ENCODE measurements at places on chromosomes 7 and 10.

DNA sequence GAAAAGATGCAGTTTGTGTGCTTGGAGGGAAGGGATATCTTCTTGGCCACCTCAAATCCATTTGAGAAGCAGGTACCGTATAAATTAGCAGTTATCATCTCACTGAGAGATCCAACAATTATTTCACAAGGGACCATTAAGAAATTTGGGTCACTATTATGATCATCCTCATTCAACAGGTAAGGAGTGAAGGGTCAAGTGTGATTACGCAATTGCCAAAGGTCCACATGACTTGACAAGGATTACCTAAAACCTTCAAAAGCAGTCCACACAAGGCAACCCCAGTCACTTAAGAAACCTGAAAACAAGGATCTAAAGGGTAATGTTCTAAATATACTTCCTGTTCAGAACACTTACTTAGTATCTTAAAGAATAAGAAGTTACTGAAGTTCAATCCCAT, 27.4 kb downstream of the CCDC6 start:
- DNase-seq = no peak

- DNase-seq = no peak
Observed at GRCh38 chr10:3830946-3831345, 45.9 kb upstream of the KLF6 start.

GRCh38 chr7:99793443-99793842, 9.5 kb upstream of the CYP3A4 start:
- no peak for DNase-seq

- no peak for DNase-seq
Observed at GRCh38 chr7:151722533-151722932, 154.4 kb downstream of the PRKAG2 start.

DNA sequence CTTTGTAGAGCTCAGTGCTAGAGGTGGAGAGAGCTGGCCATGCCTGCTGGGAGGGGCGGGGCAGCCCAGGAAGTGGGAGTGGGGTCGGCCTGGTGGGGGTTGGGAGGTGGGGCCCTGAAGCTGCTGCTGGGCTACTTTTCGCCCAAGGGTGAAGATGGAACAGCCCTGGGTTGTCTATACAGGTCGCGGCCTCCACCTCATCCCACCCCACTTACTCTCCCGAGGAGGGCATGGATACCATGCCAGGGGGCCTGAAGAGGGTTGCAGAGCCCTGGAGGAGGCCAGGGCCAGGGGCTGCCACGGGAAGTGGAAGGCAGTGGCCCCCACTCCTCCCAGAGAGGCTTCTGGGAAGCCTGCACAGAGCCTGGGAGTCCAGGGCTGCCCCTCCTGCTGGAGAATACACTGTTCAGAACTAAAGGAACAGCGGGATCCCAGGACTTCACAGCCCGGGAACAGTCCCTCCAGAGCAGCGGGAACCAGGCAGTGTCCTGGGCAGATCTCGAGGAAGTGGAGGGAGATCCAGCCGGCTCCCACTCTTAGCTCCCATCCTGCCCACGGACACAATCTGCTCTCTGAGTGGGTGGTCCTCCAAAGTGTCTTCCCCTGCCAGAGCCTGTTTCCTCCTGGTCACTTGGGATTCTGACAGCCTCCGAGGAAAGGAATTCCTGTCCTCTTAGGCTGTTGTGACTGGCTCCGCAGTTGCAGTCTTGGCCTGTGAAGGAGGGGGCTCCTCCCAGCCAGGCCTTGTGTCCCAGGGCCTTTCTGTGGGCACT, 23.5 kb downstream of the MAT1A start:
- DNase-seq = no peak

DNA sequence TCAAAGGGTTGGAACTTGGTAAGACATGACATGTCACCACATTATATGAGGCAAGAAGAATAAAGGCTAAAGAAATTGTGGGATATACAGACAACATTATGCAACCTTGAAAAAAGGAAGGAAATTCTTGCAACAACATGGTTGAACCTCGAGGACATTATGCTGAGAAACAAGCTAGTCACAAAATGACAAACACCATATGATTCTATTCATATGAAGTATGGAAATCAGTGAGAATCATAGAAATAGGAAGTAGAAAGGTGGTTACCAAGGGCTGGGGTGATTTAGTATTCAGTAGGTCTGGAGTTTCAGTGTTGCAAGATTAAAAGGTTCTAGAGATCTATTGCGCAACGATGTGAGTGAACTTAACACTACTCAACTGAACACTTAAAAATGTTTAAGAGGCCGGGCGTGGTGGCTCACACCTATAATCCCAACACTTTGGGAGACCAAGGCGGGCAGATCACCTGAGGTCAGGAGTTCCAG, 126.9 kb upstream of the TBX20 start:
- no peak for DNase-seq

DNA sequence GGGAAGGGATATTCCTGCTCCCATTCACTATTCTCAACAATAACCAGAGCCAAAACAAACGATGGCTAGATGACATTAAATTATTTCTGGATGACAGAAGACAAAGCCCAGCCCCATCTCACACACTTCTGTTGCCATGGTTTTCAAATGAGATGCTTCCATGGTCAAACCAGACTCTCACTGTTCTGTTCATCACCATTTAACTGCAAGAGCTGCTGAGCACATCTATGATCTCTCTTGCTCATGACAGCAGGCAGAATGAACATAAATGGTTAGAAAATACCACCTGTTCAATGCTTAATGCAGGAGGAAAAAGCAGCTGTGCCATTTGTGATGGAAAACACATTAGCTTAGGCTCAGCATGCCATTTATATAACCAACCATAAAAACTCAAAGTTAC, 758.6 kb upstream of the ZWINT start:
- no peak for DNase-seq

DNA sequence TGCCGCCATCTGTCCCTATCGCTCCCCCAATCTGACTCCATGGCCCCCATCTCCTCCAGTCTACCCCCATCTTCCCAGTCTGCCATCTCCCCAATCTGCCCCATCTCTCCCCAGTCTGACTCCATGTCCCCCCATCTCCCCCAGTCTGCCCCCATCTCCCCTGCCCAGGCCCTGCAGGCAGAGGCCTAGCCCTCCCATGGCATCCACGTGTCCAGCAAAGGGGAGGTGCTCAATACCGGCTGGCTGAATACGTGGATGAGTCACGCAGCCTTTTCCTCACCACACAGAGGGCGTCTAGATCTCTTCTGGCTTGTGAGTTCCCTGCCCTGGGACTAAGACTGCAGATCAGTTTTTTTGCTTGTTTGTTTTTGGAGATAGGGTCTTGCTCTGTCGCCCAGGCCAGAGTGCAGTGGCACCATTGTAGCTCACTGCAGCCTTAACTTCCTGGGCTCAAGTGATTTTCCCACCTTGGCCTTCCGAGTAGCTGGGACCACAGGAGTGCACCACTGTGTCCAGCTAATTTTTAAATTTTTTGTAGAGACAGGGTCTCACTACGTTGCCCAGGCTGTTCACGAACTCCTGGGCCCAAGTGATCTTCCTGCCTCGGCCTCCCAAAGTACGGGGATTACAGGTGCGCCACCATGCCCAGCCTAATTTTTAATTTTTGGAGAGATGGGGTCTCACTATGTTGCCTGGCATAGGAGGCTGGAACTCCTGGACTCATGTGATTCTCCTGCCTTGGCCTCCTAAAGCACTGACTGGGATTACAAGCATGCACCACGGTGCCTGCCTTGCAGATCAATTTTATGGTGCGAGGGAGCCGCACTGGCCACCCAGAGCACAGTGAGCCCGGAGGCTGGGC, 15.3 kb upstream of the GPR146 start:
- DNase-seq = peak; percentile 60

DNA sequence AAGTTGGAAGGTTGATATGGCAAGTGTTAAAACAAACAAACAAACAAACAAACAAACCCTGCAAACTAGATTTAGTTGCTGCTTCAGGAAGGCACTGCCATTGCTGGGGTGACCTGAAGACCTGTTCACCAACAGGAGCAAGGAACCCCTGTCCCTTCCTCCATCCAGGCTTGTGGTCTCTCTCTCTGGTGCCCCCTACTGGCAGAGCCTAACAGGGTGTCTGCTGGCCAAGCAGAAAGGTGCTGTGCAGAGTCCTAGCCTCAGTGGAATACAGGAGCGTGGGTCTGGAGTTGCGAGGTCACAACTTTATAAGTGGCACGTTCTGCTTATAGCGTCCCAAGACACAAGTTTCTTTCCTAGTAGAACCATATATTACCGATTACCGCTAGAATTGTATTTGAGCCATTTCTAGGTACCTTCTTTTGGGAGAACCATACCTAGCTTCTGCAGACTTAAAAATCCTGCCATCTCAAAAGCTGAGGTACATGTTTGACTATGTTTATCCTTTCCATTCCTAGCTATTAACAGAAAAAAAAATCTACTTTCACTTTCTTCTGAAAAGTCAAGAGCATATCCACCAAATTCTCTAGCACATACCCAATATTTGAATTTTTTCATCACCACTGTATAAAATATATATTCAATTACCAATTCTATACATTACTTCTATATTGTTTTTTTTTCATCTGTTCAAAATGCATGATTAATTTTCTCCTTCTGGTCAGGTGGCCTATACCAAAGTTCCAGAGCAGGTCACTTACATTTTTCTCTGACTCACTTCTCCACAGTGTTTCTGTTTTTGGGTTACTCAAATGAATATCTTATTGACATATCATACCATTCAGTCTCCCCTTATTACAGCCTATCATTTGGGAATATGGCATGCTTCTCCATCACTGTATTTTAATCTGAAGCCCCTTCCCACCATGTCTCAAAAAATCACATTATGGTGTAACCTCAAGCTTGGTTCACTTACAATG, 29.1 kb upstream of the CALD1 start:
- peak; percentile 55 for DNase-seq

- DNase-seq = peak; percentile 27
Observed at GRCh38 chr7:44067064-44067951, 1.9 kb upstream of the PGAM2 start.

DNA sequence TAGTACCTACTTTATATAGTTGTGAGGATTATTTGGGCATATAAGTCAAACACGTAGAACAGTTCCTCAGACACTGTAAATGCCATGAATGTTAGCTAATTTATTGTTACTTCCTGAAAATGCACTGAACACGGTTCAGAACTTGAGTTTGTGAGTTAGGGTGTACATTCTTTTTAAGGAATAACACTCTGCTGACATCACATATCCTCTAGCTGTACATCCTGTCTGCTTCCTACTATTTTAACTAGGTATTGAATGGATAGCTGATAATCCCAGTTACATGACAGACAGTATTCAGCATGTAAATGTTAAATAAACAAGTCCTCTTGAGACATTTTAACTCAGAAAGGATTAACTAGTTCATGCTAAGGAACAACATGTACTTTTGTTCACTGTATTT, 16.0 kb downstream of the SAMD8 start:
- no peak for DNase-seq

DNA sequence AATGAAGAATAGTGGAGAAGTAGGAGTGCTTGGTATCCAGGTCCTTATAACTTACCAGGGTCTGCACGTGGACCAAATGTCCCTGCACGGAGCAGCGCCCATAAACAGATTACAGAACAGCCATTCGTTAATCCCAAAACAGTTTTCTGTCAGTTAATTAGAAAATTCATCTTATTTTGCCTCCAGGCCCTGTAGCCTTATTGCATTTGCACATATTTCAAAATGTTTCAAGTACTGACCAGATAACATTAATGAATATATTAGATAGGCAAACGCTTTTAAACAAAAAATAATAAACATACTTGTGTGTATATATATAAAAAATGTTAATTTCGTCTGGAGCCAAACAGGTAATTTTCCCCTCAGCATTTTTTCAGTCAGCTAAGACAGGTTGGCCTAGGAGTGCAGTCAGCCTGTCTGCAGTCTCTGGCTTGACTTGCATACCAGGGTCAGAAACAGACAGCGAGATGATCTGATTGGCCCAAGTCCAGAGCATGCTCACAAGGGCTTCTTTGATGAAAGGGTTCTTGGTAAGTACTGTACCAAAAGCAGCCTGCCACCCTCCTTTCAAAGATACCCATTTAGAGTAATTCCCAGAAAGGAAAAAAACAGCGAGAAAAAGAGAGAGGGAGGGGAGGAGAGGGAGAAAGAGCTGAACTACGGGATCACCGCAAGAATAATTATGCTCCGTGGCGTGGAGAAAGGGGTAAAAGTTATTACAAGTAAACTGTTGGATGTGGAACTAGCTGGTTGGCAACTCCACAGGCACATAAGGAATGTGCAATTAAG, 194.4 kb upstream of the TCF7L2 start:
- no peak for DNase-seq

GRCh38 chr10:26437637-26438461, at the start of gene APBB1IP:
Gene APBB1IP (plus strand): TSS chr10:26438341. CDS start chr10:26492327, 53,986 bp downstream.
- peak; percentile 74 for DNase-seq

GRCh38 chr10:89750441-89750840, 49.1 kb downstream of the KIF20B start:
- no peak for DNase-seq

- no peak for DNase-seq
Observed at GRCh38 chr7:17674943-17675608, 265.2 kb downstream of the SNX13 start.

GRCh38 chr10:88077977-88078376, 214.6 kb downstream of the PTEN start:
- no peak for DNase-seq

DNA sequence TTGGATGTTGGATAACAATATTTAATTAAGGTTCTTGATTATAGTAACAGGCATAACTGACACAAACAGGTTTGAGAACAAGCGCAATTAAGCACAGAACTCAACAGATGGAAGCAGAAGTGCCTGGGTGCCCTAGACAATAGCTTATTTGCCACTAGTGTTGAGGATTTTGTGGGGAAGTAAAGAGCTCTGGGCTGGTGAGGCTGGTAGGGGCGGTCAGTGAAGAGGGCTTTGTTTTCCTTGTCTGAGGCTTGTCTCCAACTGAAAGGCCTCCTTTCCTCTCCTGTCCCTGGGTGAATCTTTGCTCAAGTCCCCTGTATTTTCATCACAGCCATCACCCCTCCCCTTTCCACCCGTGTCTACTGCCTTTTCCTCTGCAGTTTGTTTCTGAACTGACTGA, 104.6 kb downstream of the KAT6B start:
- no peak for DNase-seq

GRCh38 chr10:121302541-121303180, 295.6 kb downstream of the FGFR2 start:
- DNase-seq = no peak

GRCh38 chr7:39605087-39605486, 18.3 kb upstream of the RALA start:
- DNase-seq = no peak

DNA sequence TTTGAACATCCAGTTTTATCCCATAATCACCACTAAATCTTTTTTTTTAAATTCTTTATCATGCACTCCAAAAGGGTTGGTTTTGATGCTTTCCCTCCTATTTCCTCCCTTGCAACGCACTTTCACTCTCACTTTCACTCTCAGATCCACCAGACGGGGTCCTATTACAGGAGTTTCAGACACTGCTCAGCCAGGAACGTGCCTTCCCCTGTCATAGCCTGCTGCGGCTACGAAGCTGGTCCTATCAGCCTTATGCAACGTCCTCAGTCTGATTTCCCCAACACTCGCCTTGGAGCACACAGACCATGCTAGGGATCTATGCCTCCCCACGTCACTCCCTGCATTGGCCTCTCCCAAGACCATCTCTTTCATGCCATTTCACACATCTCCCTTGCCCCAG, 23.4 kb downstream of the ZPBP start:
- DNase-seq = peak; percentile 56

DNA sequence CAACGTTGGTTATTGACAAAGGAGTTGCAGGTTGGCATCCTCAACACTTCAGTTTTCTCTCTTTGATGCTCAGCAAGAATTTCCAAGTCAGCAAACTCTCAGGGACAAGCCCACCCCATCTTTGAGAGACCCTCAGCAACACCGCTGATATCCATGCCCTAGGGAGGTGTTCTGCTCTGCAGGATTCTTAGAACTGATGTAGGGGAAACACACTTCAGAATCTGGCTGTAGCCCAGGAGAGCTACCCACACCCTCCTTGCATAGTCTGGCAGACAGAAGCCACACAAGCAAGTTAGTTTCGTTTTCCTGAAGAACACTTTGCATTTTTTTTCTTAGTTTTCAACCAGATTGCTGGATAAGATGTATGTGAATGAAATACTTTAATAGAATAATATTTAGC, 822 bp downstream of the SAMD9L start:
- peak; percentile 32 for DNase-seq
